ENCODE measurements at places on chromosomes 11 and 22.
A peak's percentile ranks its signal among the peaks of the same experiment; 100 is the strongest.

- peak; percentile 11 for DNase-seq
Observed at GRCh38 chr11:112525844-112526590, 265.4 kb upstream of the PLET1 start.

GRCh38 chr11:118287006-118287405, 17.5 kb upstream of the CD3E start:
- peak; percentile 4 for DNase-seq

GRCh38 chr11:103648670-103649400, 387.6 kb upstream of the DDI1 start:
- no peak for DNase-seq

DNA sequence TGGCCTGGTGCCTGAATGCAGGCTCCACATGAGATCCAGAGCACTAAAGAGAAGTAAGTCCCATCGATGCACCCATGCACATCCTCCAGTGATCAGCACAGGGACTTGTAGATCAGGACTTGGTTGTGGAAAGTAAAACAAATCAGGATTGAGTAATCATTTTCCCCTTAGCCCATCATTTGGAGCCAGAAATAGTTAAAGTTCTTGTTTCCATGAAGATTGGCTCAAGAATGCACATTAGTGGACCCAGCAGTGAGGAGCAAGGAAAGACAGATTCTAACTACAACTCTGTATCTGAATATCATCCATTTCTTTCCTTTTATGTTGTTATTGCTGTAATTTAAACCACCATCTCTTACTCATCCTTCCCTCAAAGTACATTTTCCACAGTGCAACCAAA, 19.1 kb downstream of the CCDC83 start:
- DNase-seq: no peak

DNA sequence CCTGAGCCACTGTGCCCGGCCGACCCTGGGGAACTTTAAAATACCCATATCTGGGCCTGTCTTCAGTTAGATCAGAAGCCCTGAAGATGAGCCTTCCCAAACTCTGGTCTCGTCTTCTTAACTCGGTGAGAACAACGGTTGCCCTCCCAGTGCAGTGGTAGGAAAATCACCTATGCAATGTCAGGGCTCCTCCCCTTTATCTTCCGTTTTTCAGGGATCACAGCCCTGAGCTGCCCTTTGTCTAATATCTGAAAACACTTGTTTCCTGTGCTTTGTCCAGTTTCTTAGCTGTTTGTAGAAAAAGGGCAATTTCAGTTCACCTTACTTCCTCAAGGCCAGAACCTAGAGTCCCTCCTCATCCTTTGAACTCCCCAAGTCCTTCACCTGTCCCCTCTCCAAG, 9.4 kb downstream of the DRAP1 start:
- DNase-seq: no peak

GRCh38 chr22:26325641-26326040, 103.4 kb upstream of the ASPHD2 start:
- no peak for DNase-seq

GRCh38 chr11:102188488-102188887, 78.2 kb downstream of the YAP1 start:
- DNase-seq: no peak

DNA sequence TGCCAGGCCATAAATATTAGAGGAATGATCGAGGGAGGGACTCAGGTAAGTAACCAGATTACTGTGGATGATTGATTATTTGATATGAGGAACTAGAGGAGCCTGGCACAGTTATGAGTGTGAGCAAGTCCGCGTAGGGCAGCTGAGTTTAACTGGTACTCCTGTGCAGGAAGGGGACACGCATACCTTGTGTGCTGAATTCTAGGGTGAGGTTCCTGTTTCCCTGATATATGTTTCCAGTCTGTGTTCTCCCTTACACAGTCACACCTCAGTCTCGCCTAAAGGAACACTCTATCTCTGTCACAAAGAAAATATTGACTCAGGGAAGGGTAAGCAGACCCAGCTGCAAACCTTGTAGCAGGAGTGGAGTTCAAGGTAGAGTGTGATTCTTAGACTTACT, 17.4 kb downstream of the SGSM3 start:
- no peak for DNase-seq

- DNase-seq: no peak
Observed at GRCh38 chr22:22465094-22465602, 43.4 kb downstream of the ZNF280B start.

- peak; percentile 45 for DNase-seq
Observed at GRCh38 chr22:38707346-38707745, 1.6 kb downstream of the GTPBP1 start.

GRCh38 chr11:117475716-117476530, 148.3 kb downstream of the CEP164 start:
- DNase-seq: no peak

DNA sequence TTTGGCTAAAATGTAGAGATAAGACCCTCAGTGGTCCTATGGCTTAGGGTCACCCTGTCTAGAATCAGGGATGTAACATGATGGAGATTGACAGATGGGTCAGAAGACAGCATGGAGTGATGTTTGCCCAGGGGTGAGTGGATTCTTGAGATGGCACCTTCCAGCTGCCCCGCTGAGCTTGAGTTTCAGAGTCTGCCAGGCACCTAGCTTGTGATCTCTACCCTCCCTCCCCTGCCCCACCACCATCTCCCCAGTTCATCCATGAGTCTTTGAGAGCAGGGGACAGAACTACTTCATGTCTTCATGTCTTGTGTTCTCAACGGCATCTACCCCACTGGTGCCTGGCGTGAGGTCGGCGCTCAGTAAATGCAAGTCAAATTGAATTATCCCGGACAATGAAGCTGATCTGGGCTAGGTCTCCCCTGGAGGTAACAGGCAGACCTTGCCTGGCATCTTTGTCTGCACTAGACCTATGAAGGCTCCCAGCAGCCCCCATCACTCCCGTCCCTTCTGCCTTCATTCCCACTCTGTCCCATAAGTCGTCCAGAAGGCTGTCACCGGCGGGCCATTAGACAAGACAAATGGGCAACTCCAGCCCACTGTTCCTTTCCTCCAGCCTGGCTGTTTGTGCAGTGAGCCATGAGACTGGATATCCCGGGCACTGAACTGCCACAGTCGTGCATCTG, 239.2 kb upstream of the TBCEL start:
- no peak for DNase-seq

DNA sequence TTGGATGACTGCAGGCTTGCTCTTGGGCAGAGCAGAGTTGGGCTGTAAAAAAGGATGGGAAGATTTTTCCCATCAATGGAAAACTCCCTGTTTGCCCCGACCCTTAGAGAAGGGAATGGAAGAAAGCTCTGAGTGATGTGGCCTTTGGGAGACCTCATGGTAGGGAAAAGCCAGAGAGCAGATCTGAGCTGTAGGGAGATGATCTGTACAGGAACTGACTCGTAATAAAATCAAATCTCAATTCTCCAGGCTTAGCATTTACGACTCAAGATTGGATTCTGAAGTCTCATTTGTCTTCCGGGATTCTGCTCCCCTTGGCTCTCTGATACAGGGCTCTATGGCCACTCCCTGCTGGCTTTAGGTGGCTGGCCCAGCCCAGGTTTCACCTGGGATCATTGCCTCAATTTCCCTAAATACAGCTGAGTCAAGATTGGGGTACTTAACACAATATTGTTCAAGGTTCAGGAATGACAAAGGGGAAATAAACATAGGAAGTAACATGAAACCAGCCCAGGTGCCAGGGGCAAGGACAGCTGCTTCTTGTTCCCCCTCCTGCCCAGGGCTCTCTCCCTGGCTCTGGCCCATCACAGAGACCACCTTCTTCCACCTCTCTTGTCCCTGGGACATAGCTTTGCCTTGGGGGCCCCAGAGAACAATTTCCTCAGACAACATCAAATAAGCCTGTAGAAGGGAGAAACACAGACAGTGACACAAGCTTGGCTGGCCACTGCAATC, 38.4 kb upstream of the THY1 start:
- DNase-seq: peak; percentile 58

DNA sequence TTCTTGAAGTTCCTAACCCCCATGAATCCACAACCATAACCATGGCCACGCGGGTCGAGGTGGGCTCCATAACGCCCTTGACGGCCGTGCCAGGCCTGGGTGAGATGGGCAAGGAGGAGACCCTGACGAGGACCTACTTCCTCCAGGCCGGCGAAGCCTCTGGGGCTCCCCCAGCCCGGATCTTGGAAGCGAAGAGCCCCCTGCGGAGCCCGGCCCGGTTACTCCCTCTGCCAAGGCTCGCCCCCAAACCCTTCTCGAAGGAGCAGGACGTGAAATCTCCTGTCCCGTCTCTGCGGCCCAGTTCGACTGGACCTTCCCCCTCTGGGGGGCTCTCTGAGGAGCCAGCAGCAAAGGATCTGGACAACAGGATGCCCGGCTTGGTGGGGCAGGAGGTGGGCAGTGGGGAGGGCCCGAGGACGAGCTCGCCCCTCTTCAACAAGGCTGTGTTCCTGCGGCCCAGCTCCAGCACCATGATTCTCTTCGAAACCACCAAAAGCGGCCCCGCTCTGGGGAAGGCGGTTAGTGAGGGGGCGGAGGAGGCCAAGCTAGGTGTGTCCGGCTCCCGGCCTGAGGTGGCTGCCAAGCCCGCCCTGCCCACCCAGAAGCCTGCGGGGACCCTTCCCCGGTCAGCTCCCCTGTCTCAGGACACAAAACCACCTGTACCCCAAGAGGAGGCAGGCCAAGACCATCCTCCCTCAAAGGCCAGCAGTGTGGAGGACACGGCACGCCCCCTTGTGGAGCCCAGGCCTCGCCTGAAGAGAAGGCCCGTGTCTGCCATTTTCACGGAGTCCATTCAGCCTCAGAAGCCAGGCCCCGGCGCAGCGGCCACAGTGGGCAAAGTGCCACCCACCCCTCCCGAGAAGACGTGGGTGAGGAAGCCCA, 75.7 kb downstream of the KIAA1671 start:
- DNase-seq: no peak

GRCh38 chr22:19840955-19841640, 13.6 kb downstream of the GNB1L start:
- DNase-seq: no peak

GRCh38 chr11:35135222-35135621, 3.7 kb upstream of the CD44 start:
- no peak for DNase-seq

DNA sequence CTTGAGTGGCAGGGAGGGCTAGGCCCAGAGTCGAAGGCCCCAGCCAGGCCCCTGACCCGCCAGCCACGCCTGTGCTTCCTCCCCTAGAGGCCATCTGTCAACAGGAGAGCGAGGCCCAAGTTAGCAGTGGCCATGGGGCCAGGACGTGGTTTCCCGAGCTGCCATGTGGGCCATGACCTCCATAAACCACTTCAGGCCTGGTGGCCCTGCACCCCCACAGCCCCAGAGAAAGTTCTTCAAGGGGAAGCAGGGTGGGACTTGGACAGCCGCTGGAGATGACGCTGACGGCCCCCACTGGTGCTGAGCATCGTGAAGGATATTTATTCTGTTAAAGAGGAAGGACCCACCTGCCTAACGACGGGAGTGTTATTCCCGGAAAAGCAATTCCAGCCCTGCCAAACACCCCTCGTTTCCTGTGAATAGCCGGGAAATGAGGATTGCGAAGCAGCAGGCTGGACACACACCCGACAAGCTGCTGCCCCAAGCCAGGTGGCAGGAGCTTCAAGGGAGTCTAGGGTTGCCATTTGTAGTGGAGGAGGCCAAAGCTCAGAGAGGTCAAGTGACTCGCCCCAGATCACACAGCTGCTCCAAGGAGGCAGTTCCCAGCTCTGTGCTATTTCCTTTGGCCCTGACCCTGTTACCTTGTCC, 12.8 kb downstream of the PRR5 start:
- DNase-seq: no peak

DNA sequence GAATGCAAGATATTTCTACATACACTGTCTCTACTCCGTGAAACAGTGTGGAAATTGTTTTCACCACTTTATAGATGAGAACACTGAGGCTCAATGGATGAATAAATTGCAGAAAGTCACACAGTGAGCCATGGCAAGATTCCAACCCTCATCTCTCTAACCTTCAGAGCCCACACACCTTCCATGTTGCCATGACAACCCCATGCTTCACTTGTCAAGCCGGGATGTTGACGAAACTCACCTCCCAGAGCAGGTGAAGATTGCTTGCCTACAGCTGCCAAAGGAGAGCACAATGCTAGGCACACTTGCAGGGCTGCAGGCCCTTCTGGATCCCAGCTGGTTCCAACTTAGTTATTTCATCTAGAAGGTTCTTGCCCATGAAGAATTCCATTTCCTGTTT, 71.4 kb upstream of the SEZ6L start:
- no peak for DNase-seq

GRCh38 chr22:42544686-42545085, 9.1 kb upstream of the SERHL2 start:
- DNase-seq: no peak

- no peak for DNase-seq
Observed at GRCh38 chr11:87368151-87368550, 330.4 kb downstream of the TMEM135 start.

- no peak for DNase-seq
Observed at GRCh38 chr22:49692499-49693225, 135.0 kb downstream of the BRD1 start.

- no peak for DNase-seq
Observed at GRCh38 chr11:19979519-19979845, 180.8 kb downstream of the DBX1 start.

DNA sequence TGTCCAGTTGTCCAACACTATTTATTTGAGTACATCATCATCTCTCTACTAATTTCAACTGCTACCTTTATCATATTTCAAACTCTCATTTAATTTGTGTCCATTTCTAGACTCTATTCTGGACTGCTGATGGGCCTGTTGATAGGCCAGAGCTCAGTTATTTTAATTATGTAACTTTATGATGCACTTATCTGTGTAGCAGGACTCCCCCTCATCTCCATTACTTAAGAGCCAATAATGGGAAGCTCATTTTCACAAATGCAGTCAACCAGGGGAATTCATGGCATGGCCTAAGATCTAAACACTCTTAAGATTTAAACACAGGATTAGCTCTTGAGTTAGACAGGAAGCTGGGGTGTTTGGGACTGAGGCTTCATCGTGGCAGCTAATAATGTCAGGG, 21.4 kb downstream of the KCNQ1OT1 start:
- no peak for DNase-seq

- no peak for DNase-seq
Observed at GRCh38 chr22:32684822-32685187, 116.7 kb upstream of the TIMP3 start.
